A172 (cell line): ENCODE measurements at places on chromosomes 13 and 19. TPM values are rescaled to one million over a fixed set of nuclear protein-coding genes. Genes with fewer than 3 reads are reported as not detected.

DNA sequence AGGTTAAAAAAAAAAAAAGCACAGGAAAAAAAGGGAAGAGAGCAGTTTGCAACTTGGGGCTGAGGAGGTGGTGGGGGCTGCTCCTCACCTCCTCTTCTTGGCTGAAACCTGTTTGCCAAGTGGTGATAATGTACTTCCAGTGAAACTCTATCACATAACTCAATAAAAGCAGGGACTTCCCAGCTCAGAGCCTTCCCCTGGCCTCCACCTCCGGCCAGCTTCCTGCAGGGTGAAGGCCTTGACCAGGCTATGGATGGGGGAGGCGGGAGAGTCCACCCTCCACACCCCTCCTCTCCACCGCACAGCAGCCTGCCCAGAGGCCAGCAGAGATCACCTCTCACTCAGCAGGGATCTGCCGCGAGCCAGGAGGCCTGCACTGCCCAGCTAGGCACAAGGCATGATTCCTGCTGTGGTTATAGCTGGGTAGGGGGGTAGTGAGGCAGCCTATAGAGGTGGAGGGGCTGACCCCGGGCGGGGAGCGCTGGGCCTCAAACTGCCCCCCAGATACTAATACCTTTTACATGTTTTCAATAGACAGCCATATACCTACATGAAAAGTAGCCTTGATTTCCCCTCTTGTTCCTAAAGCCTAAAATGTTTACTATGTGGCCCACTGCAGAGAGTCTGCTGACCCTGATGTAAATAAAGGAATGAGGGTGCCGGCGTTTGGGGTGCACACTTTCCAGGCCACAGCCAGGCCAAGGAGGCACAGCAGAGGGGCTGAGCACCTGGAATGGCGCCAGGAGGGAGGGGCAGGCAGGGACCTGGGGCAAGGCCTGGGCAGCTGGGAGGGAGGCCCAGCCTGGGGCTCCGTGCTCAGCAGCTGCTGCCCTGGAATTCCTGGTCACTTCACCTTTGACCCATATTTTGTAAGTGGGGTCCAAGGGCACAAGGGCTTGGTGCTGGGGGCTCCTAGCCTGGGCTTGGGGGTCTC is 10.3 kb downstream of the ZNF787 start:
- peak; percentile 93 for DNase-seq

DNA sequence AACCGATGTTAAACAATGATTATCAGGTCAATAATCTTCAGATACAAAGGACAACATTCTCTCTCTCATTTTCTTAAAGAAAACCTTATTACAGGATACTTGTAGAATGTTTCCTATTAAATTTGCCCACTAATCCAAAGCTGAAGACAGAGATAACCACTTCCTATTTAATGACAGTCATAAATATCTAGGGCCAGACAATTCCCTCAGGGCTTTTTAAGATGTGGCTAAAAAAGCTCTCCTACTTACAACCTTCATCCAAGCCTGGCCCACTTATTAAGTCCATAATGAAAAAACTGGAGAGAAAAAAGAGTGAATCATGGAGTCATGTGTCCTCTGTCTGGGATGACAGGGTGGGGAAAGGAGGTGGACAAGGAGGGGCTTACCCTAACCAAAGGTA is 235.9 kb downstream of the KLF12 start:
- DNase-seq: peak; percentile 43

- DNase-seq: peak; percentile 84
Measured at GRCh38 chr13:95509521-95510310, 42.8 kb upstream of the CLDN10 start.

DNA sequence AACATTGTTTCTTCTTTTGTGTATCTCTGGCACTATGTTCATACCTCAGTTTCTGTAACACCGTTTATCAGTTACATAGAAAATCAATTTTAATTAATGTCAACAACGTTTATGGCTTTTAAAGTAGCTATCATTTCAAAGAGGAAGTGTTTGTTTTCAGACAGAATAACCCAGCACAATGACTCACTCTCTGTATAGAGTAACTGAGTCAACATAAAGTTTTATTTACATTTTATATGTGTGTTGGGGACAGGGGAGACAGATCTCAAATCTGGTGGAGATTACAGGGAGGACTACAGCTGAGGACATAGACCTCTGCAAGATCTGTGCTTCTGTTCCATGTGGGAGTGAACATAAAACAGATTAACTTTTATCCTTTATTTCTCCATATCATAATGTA is 2590.1 kb downstream of the PCDH9 start:
- DNase-seq: no peak

- DNase-seq: peak; percentile 50
Measured at GRCh38 chr13:93147946-93148345, 78.7 kb upstream of the GPC6 start.

DNA sequence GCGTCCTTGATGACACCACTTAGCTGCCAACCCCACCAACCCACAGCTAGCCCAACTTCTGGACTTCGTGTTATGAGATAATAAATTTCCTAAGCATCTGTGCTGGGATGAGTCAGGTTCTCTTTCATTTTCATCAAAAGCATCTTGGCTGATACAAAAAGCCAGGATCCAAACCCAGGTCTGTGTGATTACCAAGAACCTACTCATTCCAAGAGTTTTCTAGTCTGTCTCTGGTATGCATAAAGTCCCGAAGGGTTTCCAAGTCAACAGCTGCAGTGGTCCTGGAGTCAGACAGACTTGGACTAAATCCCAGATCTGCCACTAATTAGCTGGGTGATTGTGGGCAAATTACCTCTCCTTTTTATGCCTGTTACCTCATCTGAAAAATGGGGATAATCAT is 55.5 kb upstream of the SERP2 start:
- peak; percentile 45 for DNase-seq

GRCh38 chr13:45219938-45220375 is 19.1 kb upstream of the KCTD4 start:
- DNase-seq: peak; percentile 88

GRCh38 chr19:1475751-1476437 is 3.1 kb downstream of the C19orf25 start:
- no peak for DNase-seq

- DNase-seq: peak; percentile 50
Measured at GRCh38 chr19:45402298-45403061, 2.4 kb downstream of the PPP1R13L start.

- no peak for DNase-seq
Measured at GRCh38 chr13:111484959-111485358, 164.5 kb downstream of the TEX29 start.

DNA sequence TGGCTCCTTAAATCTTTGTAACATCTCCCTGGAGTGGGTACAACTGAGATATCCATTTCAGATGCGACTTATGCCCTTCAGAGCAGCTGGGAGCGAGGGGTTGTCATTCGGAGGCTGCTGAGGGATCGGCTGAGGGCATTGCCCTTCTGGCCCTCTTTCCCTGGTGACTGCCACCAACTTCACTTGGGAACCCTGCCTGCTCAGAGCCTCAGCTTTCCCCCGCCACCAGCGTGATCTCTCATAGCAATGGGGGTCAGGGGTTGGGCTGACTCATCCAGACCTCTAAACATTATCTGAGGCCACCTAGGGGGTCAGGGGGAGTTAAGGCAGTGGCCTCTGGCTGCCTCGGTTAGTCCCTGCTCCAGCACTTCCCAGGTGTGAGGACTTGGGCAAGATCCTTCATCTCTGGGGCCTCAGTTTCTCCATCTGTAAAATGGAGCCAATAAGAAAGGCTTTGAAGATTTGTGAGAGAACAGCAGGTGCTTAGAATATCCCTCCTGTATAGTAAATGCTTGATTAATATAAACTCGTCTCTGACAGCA is 1.1 kb downstream of the PRX start:
- no peak for DNase-seq

DNA sequence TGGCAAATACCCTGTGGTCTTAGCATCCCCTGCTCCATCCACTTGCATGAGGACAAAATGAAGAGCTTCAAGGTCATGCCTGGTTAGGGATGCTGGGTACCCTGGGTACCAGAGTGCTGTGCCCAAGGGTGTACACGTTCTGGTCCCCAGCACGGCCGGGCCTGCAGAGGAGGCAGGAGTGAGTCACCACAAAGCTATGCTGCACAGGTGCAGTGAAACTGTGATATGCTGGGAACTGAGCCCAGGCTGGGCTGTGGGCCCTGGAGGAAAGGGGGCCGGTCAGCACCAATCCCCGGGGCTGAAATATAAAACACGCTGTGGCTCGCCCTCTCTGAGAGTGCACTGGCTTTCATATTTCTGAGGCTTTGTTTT is 95.1 kb downstream of the TSHZ3 start:
- DNase-seq: peak; percentile 58

GRCh38 chr19:29700498-29700897 is 14.6 kb downstream of the C19orf12 start:
- DNase-seq: no peak

GRCh38 chr13:110813646-110814624 is 100.4 kb downstream of the ING1 start:
- DNase-seq: no peak

DNA sequence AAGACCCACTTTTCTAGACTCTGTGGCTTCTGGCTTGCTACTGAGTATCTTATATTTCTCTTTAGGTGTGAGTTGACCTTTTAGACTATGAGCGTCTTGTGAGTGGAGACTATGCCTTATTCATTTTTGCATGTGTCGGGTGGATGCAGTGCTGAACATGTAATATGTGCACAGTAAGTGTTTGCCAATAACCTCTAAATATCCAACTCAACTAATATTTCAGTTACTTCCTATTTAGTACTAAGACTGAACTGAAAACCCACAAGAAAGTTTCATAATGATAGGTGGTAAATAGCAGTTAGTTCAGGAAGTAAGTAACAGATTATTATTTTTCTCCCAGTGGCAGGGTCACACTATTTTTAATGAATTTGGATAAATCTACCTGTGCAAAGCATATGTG is 269.3 kb downstream of the KCNRG start:
- DNase-seq: no peak

DNA sequence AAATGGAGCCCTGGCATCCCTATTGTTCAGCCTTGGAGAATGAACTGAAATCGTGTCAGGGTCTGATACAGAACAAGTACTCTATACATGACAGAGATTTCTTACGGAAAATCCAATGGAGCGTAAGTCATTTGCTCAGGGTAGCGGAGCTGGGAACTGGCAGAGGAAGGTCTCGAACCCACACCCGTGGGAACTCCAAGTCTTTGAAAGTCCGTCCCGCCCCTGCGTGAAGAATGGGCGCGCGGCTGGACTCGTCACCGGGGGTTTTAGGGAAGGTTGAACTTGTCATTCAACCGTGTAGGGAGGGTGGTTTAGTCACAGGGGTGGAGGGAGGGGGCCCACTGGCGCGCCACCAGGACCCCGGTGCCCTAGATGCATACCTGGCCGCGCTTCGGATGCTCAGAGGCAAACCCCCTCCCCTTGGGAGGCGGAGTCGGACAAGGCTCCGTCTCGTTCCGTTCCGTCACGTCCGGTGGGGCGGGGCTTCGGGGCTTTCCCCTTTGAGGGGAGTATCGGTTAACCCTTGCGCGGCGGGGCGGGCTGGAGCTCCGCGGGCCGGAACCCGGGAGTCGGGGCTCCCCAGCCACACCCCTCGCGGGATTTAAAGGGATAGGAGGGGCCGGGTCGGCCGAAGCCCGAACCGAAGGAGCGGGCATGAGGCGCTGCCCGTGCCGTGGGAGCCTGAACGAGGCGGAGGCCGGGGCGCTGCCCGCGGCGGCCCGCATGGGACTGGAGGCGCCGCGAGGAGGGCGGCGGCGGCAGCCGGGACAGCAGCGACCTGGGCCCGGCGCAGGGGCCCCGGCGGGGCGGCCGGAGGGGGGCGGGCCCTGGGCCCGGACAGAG is at the start of the genes COQ8B and ITPKC:
Gene COQ8B (minus strand): TSS at position 405 of the 843 bp plus-strand sequence. CDS start 2,254 bp downstream, outside the sequence.
Gene ITPKC (plus strand): TSS at position 631 of the 843 bp plus-strand sequence. CDS start 24 bp downstream, at position 655.
- DNase-seq: peak; percentile 96

- DNase-seq: no peak
Measured at GRCh38 chr19:7287722-7288121, 6.5 kb downstream of the INSR start.

DNA sequence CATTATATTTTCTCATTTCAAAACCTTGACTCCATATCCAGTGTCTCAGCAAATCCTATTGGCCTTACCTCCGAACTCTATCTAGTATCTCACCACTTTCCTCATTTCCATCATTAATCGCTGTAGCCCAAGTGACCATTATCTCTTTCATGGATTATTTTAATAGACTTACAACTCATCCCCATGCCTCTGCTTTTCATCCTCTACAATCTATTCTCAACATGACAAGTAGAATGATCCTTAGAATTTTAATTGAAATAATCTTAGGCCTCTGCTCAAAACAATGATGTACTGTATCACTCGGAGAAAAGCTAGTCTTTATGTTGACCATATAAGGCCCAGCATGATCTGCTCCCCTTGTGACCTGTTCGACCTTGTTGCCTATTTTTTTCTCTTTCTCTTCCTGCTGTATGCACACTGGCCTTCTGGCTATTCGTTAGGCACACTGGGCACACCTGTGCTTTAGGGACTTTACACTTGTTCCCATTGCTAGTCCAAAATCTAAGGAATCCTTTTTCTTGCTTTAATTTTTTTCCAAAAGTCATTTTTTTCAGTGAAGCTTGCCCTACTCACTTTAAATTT is 21.4 kb downstream of the DNAJC15 start:
- no peak for DNase-seq

- DNase-seq: no peak
Measured at GRCh38 chr19:29324291-29324680, 111.3 kb upstream of the UQCRFS1 start.

GRCh38 chr13:29548722-29549121 is 46.8 kb downstream of the SLC7A1 start:
- DNase-seq: peak; percentile 8

DNA sequence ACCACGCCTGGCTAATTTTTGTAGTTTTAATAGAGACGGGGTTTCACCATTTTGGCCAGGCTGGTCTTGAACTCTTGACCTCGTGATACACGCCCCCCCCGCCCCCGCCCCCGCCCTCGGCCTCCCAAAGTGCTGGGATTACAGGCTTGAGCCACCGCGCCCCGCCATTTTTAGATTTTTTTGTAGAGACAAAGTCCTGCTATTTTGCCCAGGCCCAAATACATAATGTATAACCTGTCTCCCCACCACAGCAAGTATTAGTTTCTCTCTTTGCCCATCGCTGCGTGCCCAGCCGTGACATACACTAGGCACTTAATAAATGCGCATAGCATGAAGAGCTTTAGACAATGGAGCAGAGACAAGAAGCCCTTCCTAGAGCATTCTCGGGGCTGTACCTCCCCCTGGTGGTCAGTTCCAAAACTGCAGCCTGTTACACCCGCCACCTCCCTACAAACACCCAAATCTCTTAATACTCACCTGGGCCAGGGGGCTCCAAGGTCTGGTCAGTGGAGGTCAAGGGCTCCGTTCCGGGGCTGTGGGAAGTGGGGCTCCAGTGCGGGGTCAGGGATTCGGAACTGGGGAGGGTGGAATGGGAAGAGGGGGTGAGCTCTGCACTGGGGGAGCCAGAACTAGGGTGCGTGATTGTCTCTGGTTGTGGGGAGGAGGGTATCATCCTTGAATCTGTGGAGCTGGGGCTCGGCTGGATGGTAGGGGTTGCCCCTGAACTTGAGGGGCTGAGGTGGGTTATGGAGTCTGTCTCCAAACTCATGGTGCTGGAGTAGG is 22.5 kb downstream of the IQCN start:
- peak; percentile 79 for DNase-seq

The CCNA1 gene
- 10.7 and 11.5 TPM in 2 replicates for total RNA-seq

The CPT1C gene
- total RNA-seq: 0.53 and 6.1 TPM in 2 replicates

The USF2 gene
- 53.5 and 54.2 TPM in 2 replicates for total RNA-seq

The KLK7 gene
- total RNA-seq: not detected in 2 replicates

The PSG1 gene
- 0.43 and 1.5 TPM in 2 replicates for total RNA-seq

The ABCC4 gene
- 45.7 and 51.6 TPM in 2 replicates for total RNA-seq

The HPN gene
- total RNA-seq: not detected in 2 replicates

The MRPL4 gene
- total RNA-seq: 130 and 157 TPM in 2 replicates

The LGALS14 gene
- not detected in 2 replicates for total RNA-seq
